Stimulated activated CD4-positive, alpha-beta T cell treated with anti-CD3 and anti-CD28 coated beads, Interleukin-4, amount 100 ng/mL, for 1 hour (primary cell): ENCODE measurements at places on chromosomes 12 and 14.
A peak's percentile ranks its signal among the peaks of the same experiment; 100 is the strongest.

- no peak for DNase-seq
These were observed 2.9 kb upstream of the CMAS start for GRCh38 chr12:22042976-22043669.

DNA sequence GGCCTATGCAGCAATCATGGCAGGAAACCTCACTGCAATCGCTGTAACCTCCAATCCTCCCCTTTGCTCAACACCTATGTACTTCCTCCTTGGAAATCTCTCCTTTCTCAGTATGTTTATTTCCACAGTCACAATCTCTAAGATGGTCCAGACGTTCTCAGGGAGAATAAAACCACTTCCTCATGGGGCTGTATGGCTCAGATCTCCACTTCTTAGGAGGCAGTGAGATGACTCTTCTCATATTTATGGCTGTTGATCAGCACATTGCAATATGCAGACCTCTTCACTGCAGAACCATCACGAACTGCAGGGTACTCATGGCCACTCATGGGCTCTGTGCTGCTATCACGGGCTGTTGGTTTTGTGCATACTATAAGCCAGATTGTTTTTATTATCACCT lies 17.1 kb upstream of the OR4K17 start:
- DNase-seq: no peak

- DNase-seq: no peak
These were observed 75.8 kb downstream of the PELI2 start for GRCh38 chr14:56194042-56194441.

- no peak for DNase-seq
These were observed 335.2 kb downstream of the BMP4 start for GRCh38 chr14:53621433-53621832.

- DNase-seq: no peak
These were observed 29.9 kb downstream of the CLEC2D start for GRCh38 chr12:9699269-9699897.

DNA sequence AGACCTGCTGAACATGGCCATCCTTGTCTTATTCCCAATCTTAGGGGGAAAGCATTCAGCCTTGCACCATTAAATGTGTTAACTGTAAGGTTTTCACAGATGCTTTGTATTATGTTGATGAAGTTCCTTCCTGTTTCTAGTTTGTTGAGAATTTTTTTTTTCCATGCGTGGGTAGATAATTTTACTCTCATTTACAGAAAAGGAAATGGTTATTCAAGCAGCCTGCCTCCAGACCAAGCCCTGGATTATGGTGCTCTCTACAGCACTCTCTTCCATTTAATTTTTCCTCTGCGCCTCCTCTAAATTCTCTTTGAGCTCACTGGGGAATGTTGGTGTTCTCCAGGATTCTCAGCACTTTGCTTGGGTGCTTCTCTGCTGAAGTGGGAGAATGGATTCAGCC lies 179.3 kb upstream of the PZP start:
- no peak for DNase-seq

DNA sequence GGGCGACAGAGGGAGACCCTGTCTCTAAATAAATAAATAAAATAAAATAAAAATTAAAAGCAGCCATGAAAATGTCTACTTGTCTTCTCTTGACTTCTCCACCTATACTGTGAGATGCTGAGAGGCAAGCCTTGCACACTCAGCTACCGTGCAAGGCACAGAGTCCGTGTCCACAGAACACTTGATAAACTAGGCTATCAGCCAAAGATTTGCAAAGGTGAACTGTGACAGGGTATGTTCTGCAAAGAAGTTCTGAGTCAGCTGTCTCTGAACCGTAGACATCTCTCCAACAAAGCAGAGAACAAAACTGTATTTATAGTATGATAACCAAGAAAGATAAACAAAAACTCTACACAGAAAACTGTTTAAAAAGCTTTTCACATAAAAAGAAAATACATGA lies 35.5 kb downstream of the STXBP6 start:
- DNase-seq: no peak

DNA sequence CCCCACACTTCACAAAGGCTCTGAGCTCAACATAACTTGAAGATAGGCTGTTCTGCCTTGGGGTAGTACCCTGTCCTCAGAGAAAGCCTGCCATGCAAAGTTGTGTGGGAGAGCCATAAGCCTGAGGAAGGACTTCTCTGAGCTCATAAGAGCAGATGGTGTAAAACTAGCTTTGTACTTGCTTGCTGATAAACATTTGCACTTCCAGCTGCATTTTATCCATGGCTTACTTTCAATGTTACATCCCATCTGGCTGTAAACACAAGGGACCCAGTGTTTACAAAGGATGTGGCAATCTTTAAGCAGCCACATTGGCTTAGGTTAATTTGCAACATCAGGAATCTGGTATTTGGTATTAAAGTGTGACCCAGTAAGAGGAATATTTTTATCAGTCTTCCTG lies 258.1 kb downstream of the IPO8 start:
- DNase-seq: no peak

DNA sequence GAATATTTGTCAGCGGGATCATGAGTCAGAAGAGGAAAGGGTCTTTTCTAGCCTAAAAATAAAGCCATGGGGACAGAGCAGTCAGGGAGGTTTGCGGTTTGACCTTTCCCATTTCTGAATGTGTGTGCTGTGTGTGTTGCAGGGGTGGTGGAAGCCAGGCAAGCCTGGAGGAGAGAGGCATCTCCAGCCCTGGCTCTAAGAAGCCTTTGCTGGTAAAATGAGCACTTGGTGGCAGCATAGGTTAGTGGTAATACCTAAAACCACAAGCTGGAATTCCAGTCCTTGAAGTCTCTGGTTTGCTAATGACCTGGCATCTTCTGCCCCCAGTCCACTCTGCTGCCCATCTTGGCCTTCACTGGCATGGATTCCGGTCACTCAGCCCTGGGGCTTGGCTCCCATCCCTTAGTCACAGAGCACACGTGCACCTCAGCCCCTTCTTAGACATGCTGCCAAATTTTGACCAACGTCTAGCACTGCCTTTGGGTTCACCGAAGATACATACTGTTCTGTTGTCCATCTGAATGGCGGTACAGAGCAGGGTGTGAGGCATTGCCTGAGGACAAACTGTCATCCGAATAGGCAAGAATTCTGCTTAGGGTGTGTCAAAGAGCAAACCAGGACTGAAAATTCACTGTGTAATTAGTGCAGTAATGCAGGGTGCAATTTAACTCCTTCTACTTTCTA lies 52.7 kb downstream of the KCNA5 start:
- no peak for DNase-seq

DNA sequence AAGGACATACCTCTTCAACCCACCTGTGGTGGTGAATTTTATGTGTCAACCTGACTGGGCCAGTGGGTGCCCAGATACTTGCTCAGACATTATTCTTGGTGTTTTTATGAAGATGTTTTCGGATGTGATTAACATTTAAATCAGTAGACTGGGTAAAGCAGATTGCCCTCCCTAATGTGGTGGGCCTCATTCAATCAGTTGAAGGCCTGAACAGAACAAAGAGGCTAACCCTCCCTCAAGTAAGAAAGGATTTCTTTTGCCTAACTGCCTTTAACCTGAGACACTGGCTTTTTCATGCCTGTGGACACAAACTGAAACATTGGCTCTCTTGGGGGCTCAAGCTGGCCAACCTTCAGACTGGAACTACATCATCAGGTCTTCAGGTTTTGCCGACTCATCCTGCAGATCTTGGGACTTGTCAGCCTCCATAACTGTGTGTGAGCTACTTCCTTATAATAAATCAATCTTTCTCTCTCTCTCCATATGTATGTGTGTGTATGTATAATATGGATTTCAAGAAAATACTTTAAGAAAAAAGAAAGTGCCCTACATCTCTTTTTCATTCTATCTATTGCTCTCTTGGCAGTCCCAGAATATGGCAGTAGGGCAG lies 39.4 kb downstream of the RTN1 start:
- DNase-seq: no peak

DNA sequence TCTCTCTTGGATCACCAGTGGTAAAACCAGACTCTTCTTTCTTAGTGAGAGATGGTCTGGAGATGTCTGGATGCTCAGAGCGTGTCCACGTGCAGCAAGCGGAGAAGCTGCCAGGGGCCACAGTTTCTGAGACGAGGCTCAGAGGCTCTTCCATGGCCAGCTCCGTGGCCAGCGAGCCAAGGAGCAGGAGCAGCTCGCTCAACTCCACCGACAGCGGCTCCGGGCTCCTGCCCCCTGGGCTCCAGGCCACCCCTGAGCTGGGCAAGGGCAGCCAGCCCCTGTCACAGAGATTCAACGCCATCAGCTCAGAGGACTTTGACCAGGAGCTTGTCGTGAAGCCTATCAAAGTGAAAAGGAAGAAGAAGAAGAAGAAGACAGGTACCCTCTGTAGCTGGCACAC lies 69.0 kb downstream of the TECPR2 start:
- DNase-seq: no peak

- no peak for DNase-seq
These were observed 887.2 kb upstream of the SEL1L start for GRCh38 chr14:82420871-82421270.

DNA sequence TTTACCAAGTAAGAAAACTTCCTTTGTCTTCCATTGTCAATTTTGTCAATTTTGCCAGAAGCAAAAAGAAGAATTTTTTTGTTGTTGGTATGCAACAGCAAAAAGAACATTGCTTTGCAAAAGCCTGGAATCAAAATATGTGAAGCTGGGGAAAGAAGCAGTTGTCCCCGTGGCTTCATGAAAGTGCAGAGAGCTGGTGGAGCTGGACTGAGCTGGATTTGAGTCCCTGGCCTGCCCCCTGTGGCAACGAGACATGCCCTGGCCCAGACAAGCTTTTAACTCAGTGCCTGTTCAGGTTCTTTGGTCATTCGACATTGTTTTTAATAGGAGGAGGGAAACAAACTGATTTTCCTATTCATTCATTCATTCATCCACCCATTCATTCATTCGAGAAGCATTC lies 70.3 kb downstream of the SLC15A4 start:
- no peak for DNase-seq

DNA sequence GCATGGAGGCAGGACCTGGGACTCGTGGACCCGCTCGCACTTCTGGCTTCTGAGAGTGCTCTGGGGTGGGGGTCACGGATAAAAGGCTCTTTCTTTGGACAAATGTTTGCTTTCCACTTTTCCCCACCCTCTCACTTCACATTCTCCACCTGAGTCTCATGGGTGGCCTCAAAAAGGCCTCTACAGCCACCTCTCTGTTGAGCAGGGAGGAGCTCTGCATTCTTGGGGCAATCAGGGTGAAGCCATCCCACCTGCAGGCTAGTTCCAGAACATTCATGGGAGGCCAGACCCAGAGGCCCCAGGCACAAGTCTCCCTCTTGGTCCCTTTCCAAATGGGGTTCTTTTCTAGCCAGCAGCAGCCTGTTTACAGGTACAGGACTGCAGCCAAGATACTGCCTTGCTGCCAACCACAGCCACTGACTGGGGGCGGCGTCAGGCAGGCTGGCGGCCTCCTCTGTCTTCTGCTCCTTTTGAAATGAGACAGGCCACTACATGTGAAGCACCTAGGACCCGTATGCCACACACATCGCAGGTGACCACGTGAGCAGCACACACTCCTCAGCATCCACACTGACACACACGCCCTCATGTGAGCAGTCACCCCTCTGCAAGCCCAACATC lies 18.2 kb upstream of the CEBPE start:
- DNase-seq: no peak

DNA sequence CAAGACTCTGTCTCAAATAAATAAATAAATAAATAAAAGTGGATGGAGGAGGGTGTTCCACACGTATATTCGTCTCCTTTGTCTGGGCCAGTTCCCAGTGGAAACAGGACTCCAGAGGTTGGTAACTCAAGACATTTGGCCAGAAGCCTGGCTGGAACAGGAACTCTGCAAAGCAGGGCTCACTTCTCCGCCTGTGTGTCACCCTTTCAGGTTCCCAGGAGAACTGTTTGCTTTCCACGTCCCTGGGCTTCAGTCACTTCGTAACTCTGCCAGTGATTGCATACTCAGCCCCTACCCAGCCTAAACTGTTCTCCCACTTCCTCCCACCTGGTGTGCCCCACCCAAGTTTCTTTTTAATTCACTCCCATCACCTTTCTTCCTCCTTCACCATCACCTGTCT lies 7.0 kb upstream of the UBE2N start:
- no peak for DNase-seq

DNA sequence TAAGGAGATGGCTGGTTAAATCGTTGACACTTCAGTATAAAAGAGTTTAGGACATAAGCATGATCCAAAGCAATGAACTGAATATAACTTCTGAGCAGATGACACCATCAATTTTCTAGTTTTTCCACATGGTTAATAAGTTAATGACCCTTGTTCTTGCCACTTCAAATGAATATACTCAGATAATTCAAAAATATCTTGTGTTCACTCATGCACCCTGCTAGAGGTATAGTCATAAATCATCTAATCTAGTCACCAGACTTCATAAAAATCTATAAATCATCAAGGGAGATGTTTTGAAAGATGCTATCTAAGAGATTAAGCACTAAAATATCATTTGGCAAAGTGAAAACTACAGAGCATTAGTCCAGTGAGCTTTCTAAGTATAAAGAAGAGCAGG lies 131.9 kb downstream of the MDGA2 start:
- DNase-seq: no peak

- no peak for DNase-seq
These were observed 32.8 kb upstream of the CLMN start for GRCh38 chr14:95352481-95352880.

DNA sequence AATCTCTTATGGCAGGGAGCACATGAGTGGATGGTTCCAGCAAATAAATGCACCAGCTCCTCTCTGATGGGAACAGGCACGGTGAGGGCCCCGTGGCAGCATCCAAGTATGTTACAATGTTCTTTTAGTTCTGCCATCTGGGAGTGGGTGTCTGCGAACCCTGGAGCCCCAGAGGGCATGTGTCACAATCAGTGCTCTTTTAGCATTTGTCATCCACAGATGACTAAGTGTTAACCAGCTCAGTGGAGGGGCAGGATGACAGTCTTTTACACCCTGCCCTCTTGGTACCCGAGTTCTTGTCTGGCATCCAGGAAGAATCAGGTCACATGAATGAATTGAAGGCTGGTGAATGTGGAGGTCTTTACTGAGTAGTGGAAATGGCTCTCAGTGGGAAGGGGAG lies 560.4 kb upstream of the FLRT2 start:
- no peak for DNase-seq

DNA sequence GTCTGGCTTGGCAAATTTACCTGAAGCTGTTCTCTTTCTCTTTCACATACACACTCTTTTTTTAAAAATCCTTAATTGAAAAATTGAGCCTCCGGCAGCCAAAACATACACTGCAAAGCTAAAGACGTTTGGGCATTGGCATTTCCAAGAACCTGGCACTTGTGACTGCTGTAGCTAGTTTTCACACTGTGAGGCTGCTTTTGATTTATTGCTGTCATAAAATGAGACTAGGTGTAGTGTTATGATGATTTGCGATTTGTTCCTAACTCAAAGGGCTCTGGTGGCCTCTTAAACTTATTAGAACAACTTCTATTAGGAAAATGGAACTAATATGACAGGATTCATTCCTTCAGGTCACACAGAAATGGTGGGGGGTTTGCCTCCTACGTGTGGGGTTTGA lies 377.1 kb upstream of the FAR2 start:
- no peak for DNase-seq

- peak; percentile 71 for DNase-seq
These were observed 22.3 kb downstream of the DCAF4 start for GRCh38 chr14:72948481-72949138.
